ENCODE measurements at places on chromosomes 3 and 15.

DNA sequence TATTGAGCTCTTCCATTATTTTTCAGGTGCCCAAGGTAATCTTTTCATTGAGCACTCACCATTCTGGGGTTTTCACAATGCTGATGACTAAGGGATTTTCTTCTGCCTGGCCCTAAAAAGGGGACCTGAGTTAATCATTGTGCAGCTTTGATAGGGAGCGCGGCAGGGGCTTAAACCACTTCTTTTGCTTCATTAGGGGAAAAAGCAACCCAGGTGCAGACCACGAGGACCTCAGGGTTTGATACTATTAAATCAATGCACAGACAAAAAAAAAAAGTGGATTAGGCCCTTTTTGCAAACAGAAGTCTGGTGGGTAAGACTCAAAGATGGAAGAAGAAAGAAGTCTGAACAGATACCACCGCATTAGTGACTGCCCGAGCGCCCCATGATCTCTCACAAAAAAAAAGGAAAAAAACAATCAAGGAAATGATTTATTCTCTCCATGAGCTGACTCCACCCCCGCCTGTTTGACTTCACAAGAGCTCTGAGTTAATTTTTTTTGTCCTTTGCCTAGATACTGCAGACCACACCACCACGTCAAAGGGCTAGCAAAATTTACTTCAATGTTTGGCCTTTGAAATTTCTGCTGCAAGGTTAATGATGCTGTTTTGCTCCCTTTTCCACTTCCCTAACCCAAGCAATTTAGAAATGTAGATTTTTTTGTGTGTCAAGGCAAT is 78.0 kb upstream of the FEZF2 start:
- no peak for DNase-seq

GRCh38 chr3:57127891-57128518 is 37.1 kb downstream of the IL17RD start:
- peak; percentile 37 for DNase-seq

- no peak for DNase-seq
These were observed 42.8 kb upstream of the RSL24D1 start for GRCh38 chr15:55239440-55240124.

DNA sequence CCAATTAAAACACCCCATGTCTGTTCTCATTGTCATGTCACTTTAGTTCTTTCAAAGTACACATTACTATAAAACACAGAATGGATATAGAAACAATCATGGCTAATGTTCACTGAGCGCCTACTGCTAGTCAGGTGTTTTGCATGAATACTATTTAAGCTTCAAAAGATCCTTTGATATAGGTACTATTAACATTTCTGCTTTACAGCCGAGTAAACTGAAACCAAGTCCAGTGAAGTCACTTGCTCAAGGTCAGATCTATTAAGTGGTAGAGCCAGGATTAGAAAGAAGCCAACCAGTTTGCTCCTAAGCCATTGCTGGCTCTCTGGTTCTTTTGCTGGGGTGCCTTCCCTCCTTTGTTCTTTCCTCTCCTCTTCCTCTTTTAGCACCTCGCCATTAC is 32.4 kb upstream of the NMNAT3 start:
- no peak for DNase-seq

DNA sequence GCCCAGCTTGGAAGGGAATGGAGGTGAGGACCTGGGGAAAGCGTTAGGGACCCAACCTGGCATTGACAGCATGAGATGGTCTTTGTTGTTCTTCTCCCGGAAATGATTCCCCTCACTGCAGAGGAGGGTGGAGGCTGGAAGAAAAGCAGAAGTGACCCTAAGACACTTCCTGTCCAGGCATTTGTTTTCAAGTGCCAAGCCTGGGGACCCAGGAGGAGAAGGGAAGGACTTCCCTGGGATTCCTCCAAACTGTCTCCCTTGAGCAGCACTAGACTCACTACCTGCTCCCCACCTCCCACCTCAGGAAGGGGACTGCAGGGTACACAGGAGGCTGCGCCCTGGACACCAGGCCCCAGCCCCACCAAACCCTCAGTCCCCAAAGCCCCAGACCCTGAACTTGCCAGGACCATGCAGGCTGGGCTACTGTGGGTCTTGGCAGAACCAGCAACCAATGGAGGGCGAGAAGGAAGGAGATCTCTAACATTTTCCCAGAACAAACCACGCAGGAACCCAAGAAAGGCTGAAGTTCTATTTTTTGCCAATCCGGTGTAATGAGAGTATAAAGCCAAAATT is 9.8 kb upstream of the VIPR1 start:
- no peak for DNase-seq

GRCh38 chr3:139104062-139104461 is 59.4 kb upstream of the PRR23C start:
- DNase-seq = no peak

- DNase-seq = no peak
These were observed 27.7 kb upstream of the HYKK start for GRCh38 chr15:78479650-78480049.

DNA sequence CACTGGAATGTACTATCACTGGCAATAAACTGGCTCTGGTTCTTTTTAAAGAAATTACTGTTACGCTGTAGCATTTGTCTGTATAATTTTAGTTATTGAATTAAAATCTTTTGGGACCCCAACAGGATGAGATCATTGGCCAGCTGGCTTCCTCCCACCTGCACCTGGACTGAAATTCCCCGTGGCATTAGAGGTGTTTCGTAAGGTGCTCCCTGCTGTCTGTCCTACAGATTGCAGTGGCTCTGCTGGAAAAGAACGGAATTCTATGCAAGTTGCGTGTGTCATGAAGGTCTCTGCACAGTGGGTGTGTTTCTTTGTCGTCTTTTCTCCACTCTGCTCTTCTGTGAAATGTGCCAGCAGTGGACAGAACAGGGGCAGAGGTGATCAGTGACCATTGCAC is 383.4 kb downstream of the PTPRG start:
- DNase-seq = no peak

DNA sequence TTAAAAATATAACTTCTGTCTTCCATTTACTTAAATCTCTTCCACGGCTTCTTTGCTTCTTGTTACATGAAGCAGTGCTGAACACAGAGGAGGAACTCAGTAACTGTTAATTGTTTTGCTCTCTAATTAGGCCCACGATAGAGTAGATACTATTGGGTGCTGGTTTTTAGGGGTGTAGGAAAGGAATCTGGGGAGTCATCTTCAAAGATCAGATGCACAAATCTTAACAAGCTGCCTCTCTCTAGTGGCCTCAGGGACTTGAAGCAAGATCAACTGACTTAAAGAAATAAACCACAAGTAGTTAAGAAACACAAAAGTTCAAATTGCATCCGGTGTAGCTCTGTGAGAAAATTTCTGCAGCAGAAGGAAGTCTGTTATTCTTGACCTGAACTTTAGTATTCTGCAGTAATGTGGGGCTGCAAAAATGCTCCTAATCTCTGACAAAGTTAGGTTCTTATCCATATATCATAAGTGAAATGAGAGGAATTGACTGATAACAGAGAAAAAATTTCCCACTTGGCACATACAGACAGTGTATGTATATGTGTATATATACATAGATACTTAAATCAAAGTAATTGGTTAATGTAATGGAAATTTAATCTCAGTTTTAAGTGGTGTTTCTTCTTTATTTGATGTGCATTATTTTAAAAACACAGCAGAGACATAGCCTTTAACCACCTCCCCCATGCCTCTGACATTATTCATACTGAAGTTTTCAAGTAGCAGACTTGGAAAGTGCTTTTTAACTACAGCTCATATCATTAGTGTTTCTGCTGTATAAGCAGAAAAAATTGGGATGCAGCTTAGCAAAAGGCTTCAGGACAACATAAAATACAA is 51.8 kb downstream of the CHST2 start:
- DNase-seq = no peak

DNA sequence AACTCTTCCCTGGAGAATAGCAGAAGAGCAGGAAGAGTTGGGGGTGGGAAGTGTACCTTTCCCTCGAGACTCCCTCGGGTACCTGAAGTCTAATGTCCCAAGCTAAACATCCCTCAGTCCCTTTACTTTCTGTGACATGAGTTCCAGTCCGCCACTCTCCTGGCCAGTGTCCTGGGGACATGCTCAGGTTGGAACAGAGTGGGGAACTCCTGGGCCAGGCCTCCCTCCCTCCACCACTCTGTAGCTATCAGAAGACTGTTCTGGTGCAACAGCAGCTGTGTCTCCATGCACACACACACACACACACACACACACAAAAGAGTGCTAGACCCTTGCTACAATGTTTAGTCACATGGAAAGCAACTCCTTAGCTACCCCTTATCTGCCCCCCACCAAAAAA is 155.0 kb upstream of the HES1 start:
- DNase-seq = no peak

DNA sequence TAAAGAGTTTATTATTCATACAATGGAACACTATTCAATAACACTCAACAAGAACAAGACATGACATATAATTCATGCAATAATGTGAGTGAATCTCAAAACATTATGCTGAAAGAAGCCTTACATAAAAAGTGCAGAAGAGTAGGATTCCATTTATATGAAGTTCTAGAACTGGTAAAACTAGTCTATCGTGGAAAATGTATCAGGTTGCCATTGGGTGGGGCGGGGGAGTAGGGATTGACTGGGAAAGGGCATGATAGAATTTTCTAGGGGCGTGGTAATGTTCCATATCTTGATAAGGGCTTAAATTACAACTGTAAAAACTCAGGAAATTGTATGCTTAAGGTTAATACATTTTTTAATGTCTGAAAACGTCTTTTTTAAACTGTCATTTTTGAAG is 247.9 kb downstream of the SATB1 start:
- no peak for DNase-seq

DNA sequence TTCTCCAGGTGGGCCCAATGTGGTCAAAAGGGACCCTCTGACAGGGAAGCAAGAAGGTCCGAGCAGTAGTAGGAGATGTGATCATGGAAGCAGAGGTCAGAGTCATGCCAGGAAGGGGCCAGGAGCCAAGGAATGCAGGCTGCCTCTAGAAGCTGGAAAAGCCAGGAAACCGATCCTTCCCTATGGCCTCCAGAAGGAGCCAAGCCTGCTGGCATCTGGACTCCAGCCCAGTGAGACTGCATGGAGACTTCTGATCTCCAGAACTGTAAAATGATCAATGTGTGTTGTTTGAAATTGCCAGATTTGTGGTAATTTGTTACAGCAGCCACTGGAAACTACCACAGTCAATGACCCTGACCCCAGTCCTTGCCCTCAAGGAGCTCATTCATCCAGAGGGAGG is 56.8 kb upstream of the SPATA12 start:
- no peak for DNase-seq

DNA sequence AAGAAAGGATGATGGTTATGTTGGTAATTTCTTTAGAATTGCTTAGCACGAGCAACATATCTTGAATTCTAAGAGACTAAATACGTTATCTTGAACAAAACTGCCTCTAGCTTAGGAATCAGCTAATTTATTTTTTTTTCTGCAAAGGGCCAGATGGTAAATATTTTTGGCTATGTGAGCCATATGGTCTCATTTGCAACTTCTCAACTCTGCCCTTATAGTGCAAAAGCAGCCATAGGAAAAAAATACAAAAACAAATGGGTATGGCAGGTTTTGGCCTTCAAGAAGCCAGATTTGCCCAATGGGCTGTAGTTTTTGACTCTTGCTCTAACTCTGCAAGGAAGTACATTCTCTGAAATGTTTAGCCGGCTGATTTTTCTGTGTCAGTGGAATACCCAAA is 11.9 kb downstream of the OXSM start:
- DNase-seq = no peak

DNA sequence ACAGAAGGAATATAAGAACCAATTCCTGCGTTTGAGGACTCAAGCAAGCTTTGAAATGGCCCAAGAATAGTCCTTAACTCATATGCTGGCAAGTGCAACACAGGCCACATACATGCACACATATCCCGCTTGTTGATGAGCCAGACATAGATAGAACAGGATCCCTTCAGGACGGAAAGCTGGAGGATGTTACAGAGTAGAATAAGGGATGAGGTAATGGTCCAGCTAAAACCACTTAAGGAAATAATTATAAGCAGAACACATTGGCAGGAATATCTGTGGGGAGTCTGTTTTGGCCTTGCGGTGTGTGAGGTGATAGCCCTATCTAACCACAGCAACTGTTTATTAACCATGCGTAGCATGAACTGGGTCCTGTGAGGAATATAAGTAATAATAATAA is 25.0 kb downstream of the SCG3 start:
- DNase-seq = no peak

- DNase-seq = no peak
These were observed 31.1 kb downstream of the SERP1 start for GRCh38 chr3:150515210-150515609.

DNA sequence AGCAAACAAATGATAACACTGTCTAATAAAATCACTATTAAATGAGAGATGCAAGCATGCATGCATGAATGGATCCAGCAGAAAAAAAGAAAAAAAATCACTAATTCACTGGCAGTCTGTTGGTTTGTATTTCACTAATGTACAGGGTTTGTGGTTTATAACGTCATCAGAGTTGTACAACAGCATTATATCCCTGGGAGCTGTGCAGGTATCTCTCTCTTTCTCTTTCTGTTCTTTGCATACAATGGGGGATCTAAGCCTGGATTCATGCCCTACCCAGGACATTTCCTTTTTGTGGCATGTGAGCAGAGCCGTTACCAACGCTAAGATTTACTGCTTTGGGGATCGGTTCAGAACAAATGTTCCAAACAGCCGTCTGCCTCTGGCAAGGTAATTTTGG is 229.5 kb downstream of the SOX2 start:
- no peak for DNase-seq

DNA sequence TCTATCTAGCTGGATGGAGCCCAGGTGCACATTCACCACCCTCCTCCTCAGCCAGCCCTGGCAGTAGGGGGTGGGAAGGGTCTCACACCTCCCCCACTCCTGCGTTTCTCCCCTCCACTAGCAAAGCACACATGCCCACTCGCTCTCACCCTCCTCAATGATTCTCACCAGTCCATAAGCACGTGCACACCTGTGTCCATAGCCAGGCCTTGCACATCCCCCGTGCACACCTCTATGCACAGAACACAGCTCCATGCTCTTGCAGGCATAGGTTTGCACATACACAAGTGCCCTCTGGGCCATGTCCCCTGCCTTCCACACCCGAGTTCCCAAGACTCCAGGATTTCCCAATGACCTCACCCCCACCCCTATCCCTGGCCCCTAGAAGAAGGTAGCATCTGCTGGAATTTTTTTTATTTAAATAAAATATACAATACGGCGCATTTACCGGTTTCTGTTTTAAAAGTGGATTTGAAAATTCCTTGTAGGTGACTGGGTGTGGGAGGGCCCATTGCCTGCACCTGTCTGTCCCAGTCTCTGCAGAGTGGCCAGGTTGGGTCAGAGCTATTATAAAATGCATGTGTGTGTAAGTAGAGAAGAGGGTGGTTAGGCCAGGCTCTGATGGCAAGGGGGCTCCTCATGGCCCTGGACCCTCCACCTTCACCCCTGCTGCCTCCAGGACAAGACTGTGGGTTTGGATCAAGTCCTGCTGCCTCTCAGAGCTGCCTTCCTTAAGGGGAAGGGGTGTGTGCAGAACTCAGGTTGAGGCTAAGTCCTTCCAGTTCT is 49.1 kb downstream of the HCN4 start:
- DNase-seq = no peak

DNA sequence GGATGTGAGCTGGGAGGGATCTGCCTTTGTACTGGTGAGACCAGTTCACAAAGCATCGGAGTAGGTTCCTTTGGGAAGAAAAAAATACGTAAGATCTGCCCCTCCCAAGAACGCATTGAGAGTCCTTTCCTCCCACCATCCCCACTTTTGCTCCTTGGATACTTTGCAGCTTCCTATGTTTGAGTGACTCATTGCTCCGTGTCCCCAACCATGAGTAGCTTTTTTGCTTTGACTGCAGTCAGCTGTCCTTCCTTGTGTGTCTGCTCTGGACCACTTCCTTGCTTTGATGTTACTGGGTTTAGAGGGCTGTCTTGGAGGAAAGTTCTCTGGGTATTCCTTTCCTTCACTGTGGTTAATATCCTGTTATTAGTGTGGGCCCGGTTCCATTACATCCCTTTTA is 43.2 kb upstream of the PTPN23 start:
- DNase-seq = no peak

GRCh38 chr3:2880218-2880756 is 229.9 kb downstream of the IL5RA start:
- DNase-seq = no peak

All from nephron progenitor cell (in vitro differentiated cells).